ENCODE measurements at places on chromosomes 16 and 17.

DNA sequence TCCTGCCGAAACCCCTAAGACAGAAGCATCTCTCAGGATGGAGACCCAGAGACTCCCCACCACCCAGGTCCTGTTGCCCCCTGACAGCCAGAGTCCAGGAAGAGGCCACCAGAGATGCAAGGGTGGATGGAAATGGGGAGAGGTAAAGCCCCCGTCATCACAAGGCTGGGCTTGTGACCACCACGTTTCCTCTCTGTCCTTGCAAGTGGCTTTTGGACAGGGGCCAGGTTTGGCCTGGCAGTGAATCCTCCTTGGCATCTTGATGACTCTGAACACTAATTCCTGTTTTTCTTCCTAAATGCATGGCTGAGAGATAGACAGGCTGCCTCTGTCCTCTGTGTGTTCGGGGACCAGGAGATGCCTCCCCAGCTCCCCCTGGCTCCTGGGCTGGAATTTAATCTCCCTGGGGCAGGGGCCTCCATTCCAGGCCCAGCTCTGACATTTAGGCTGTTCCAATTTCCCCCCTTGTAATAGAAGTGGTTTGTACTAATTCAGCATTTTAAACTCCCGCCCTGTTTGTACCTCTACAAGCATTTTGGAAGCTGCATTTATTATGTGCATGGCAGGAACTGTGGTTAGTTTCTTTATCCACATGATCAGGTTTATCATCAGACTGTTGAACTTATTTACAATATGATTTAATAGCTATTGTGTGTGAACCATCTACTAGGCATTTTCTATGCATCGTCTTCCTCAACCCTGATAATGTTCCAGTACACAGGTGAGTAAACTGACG is 116.1 kb upstream of the IRX6 start:
- DNase-seq, result no peak

DNA sequence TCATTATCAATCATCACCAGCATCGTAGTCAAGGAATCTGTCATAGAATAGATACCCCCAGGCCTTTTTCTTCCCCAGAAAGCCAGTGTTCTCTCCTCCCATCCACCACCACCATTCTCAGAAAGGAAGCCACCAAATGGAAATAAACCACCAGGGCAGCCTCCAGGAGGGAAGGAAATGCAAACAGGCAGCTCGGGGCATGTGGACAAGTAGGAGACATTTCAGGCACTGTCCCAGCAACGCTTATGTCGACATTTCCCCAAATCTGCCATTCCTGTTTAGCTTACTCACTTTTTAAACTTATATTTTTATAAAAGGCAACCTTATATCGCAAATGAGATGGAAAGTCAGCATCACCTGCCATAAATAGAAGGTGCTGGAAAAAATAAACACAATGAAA is 15.8 kb downstream of the EMP2 start:
- DNase-seq, result no peak

DNA sequence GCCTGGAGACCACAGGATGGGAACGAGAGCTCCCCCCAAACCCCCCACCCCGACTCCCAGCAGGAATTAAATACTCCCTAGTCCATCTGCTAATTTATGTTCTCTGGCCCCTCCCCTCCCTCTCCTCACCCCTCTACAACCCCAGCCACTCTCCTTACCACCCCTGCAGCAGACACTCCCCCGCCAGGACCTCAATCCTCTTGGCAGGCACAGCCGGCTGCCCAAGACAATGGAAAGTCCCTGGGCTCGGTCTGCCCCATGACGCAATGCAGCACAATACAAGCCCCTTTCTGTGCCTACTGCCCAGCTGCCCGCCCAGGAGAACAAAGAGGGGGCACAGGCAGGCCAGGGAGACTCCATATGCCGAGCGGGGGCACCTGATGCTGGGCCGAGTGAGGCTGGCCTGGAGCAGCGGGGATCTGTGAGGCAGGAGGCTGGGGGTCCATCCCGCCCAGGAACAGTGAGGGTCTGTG is 30.3 kb upstream of the CDC42EP4 start:
- no peak for DNase-seq

GRCh38 chr16:59173408-59173831 is 439.3 kb upstream of the GOT2 start:
- DNase-seq, result no peak

DNA sequence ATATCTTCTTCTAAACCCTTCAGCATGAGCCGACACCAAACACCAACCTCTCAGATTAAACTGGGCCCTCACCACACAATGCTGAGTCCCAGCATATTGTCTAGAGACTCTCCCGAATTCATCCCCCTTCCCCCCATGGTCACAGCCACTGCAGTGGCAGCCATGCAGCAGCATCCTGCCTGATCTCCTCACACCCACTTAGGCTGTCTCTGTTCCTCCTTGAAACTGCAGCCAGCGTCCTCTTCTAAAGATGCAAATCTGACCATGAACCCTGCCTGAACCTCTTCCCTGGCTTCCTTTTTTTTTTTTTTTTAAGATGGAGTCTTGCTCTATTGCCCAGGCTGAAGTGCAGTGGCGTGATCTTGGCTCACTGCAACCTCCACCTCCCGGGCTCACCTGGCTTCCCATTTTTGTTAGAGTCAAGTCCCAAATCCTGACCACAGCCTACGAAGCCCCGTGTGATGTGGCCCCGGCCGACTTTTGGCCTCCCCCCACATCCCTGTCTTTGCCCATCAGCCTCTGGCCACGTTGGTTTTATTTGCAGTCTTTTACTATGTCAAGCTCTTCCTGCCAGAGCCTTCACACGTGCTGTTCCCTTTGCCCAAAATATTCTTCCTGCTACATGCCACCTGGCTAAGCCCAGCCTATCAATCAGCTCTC is 2.8 kb downstream of the FA2H start:
- no peak for DNase-seq

DNA sequence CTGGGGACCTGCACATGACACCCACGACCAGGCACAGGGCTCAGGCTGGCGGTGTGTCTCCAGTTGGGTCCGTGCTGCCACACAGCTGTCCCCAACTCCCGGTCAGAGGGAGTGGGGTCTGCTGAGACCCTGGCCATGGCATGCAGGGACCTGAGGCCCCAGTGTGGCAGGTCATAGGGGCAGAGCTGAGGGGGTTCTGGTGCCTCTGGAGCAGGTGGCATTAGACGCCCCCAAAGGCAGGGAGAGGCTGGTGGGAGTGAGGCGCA is 4.2 kb downstream of the NUBP2 start:
- DNase-seq, result no peak

- no peak for DNase-seq
Observed at GRCh38 chr16:8866118-8866883, 2.5 kb downstream of the CARHSP1 start.

Data from activated T-cell treated with anti-CD3 and anti-CD28 coated beads, Interleukin-2, amount 50 U/mL, for 24 hours (primary cell).